ENCODE measurements at places on chromosomes 5 and 9. TPM values are rescaled to one million over a fixed set of nuclear protein-coding genes. Genes with fewer than 3 reads are reported as not detected.

Gene ANKRD18B
- not detected for total RNA-seq

Gene IL13
- total RNA-seq = not detected

Gene PPP2R2B
- 1.1 TPM for total RNA-seq

Gene WDR38
- not detected for total RNA-seq

Gene DIMT1
- 21.3 TPM for total RNA-seq

Gene ACTBL2
- total RNA-seq = not detected

Gene FOXD4
- not detected for total RNA-seq
